ENCODE measurements at places on chromosomes 7 and 10.

GRCh38 chr7:157140511-157140905, 1.8 kb downstream of the UBE3C start:
- no peak for DNase-seq

- DNase-seq, result no peak
Observed at GRCh38 chr10:64369885-64370773, 848.9 kb downstream of the REEP3 start.

- DNase-seq, result no peak
Observed at GRCh38 chr7:127566242-127566641, 19.2 kb downstream of the GCC1 start.

GRCh38 chr7:37150180-37150579, 298.5 kb downstream of the ELMO1 start:
- DNase-seq, result no peak

DNA sequence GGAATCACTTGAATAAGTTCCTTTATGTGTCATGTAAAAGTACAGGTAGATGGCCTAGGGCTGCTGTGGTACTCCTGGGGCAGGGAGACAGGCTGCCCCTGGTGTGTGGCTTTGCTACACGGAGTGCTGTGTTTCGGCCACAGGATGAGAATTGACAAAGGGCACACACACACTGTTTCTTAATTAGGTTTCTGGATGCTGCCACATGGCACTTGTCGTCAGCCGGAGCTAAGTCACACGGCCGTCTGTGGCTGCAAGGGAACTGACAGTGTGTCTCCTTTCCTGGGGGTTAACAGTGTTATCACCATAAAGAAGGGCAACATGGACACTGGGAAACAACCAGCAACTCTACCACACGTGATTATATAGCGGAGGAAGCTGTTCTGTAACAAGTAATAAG, 55.7 kb upstream of the CREB5 start:
- DNase-seq, result no peak

DNA sequence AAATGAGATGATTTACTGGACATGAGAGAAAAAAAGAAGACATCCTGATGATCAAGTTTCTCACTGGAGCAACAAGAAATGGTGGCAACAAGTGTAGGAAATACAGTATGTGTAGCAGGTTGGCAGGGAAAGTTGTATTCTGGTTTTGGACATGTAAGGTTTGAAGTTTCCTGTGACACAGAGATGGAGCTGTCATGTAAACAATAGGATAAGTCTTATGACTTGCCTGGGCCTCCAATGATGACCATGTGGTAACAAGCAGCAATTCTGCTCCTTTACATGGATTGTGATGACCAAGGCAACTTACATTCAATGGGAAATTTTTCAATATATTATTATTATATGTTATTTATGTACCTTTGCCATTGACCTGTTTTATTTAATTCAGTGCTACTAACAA, 125.4 kb downstream of the KMT2E start:
- no peak for DNase-seq

DNA sequence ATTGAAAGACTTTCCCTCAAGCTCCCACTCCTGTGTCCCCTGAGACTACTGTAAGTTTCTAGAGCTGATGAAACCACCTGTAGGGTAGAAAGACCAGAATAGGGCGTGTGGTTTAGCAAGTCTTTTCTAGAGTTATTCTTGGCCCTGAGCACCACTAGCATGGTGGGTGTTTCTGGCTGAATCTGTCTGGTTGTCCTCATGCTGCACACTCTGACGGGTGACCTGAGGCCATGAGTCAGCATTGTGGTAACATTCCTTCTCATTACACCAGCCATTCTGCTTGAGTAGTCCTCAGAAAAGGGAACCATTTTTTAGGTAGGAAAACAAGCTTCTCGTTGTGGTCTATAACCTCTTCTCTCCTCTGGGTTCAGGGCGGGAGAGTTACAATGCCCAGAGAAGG, 250.3 kb downstream of the SNX13 start:
- DNase-seq, result no peak

- no peak for DNase-seq
Observed at GRCh38 chr10:27948186-27948585, 50.7 kb downstream of the ODAD2 start.

DNA sequence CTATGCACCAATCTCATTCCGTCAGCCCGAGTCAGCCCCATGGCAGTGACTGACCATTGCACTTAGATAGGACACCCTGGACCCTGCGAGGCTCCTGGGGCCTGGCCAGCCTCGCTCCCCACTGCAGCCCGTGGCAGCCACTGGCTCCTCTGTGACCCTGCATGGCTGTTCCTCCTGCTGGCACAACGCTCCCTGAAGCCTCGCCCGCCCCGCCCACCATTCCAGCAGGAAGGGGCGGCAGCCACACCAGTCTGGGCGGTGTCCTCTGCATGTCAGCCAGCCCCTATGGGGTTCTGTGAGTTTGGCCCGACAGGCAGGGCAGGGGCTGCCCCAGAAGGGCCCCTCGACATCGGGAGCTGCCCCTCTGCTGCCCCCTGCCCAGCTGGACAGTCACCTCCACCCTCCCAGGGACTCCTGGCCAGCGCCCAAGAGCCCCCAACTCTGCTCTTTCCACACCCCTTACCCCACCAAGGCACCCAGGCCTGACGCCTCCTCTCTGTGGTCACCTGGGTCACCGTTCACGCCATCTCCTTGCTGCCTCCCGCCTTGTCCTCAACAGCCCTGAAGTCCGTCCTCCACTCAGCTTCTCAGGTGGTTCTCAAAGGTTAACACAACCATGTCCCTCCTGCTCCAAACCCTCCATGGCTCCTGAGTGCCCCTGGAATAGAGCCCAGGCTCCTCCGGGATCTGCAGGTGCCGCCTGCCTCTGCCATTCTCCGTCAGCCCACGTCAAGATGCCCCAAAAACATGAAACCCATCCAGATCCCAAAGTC, 103.5 kb downstream of the MICALL2 start:
- DNase-seq, result no peak

DNA sequence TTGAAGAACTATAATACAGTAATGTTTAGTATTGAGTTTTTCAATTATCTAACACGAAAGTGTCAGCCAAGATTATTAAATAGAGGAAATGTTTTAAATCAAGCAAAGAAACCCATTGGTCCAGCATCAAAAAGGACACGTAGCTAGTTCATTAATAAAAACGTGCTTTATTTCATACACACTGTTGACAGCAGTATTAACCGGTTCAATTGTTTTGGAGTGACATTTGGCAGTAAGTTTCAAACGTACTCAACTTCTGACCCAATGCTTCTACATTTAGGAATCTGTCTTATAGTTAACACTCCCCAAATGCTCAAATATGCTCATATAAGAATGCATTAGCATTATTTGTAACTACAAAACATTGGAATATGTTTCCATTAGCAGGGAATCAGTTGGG, 41.3 kb downstream of the SLC16A12 start:
- DNase-seq, result no peak

- DNase-seq, result peak; percentile 75
Observed at GRCh38 chr7:100435401-100436304, 644 bp downstream of the PPP1R35 start.

- peak; percentile 40 for DNase-seq
Observed at GRCh38 chr10:34861293-34862021, 46.4 kb upstream of the PARD3 start.

- no peak for DNase-seq
Observed at GRCh38 chr10:61363006-61363405, 90.2 kb downstream of the TMEM26 start.
